ENCODE measurements at places on chromosomes 12 and 14.

- DNase-seq: no peak
Measured at GRCh38 chr12:21354641-21355040, 18.1 kb upstream of the IAPP start.

DNA sequence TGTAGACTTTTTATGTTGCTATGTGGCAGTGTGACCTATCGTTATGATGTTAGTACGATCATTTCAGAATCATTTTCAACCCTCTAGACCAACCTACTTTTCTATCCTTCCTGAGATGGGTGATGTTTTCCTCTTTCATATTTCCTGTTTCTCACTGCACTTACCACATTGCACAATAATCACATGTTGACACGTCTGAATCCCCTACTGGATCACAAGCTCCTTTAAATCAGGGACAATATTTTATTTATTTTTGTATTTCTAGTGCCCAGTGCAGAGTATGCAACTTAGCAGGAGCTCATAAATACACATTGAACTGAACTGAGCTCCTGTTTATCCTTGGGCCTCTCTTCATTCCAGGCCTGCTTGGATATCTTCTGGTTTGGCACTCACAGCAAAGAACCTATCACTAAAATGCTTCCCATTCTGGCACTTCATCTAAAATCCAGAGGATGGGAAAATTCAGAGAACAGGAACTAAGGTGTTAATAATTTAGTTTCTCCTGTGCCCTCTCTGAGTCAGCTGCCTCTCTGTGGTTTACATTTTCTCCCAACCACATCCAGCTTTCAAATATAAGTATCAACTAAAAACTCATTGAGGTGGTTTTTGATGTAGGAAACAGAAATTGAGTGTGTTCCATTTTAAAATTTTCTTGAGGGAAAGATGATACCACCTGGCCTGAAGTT, 69.4 kb upstream of the DYRK2 start:
- DNase-seq: no peak

- no peak for DNase-seq
Measured at GRCh38 chr12:3605692-3606091, 114.7 kb downstream of the PRMT8 start.

DNA sequence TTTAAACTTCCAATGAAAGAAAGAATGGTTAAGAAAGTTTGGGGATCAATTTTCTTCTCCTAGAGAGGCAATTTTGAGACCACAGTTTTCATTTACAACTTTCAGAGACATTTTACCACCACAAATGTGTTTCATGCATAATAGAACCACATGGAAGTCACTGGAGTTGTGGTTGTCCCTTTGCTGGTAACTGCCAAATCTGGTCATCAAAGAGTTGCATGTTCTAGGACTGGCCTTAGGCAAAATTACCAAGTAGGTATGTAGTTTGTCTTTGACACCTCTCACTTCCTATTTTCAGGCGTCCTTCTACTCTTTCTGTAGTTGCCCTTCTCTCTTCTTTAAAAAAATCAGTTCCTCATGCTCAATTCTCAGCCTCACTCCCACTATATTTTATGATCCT, 54.3 kb upstream of the TMX1 start:
- DNase-seq: no peak

- DNase-seq: no peak
Measured at GRCh38 chr12:56998981-56999380, 7.4 kb downstream of the ZBTB39 start.

- peak; percentile 1 for DNase-seq
Measured at GRCh38 chr14:54127526-54127925, 170.9 kb upstream of the BMP4 start.

DNA sequence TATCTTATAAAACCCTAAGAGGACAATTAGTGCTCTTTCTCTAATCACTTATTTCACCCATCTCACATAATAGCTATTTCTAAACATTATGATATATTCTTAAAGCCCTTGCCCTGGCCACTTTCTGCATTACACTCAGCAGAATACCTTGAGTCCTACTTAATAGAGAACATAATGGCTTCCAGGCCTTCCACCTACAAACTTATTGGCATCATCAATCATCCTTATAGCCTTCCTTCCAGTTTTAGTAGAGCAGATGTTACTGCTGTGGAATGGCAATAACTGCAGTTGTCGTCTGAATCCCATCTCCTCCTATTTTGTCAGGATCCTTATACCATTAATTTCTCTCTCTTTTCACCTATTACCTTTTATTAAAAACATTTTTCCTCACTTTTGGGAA, 1127.4 kb downstream of the LRFN5 start:
- DNase-seq: no peak

DNA sequence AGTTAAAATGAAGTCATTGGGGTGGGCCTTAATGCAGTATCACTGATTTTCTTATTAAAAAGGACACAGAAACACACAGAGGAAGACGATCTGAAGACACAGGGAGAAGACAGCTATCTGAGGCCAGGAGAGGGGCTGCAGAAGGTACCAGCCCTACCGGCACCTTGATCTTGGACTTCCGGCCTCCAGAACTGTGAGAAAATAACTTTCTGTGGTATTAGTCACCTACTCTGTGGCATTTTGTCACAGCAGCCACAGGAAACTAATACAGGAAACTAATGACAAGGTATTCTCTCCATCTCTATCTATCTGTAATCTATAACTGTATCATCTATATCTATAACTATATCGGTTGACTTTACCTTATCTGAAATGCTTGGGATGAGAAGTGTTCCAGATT, 1149.5 kb downstream of the BCL11B start:
- DNase-seq: no peak

- no peak for DNase-seq
Measured at GRCh38 chr12:110023059-110023980, 24.1 kb downstream of the ANKRD13A start.

DNA sequence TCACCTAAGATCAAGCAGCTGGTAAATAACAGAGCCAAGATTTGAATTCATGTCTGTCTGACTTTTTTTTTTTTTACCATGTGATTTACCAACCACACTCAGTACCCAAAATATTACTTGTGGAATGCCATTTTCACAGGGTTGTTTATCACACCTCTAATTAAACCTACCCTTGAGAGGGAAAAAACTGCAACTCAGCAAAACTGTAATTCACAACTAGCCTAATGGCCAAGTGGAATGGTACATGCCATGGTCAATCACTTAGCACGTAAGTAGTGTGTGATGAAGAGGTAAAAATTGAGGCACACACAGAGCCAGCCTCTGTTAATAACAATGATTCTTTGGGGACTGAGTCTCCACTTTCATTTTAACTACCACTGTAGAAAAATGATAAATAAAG, 412.9 kb upstream of the GARIN6 start:
- DNase-seq: no peak

DNA sequence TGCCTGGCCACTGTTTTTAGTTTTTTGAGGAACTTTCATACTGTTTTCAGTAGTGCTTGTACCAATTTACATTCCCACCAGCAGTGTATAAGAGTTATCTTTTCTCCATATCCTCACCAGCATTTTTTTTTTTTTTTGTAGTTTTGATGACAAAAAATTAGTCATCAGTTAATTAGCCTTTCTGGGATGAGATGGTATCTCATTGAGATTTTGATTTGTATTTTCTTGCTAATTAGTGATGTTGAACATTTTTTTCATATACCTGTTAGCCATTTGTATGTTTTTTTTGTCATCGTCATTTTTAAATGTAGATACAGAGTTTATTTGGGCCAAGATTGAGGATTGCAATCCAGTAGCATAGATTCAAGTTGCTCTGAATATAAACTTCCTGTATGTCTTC, 19.3 kb downstream of the TBC1D15 start:
- no peak for DNase-seq

DNA sequence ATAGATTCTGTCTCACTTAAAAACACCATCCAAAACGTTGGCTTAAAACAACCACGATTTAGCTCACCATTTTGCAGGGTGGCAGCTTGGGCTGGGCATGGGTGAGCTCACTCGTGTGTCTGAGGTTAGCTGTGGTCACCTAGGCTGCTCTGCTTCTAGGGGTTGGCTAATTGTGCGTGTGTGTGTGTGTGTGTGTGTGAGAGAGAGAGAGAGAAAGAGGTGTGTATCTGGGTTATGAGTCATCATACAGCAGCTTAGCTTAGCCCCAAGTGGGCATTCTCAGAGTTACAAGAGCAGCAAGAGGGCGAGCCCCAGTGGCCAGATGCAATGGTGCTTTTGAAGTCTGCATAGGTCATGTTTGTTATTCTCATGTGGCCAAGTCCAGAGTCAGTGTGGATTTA, 6.0 kb downstream of the FBXW8 start:
- DNase-seq: peak; percentile 83

- DNase-seq: peak; percentile 26
Measured at GRCh38 chr12:54417712-54418440, 1.2 kb downstream of the ITGA5 start.

- DNase-seq: no peak
Measured at GRCh38 chr12:65916991-65917695, 92.9 kb downstream of the HMGA2 start.

DNA sequence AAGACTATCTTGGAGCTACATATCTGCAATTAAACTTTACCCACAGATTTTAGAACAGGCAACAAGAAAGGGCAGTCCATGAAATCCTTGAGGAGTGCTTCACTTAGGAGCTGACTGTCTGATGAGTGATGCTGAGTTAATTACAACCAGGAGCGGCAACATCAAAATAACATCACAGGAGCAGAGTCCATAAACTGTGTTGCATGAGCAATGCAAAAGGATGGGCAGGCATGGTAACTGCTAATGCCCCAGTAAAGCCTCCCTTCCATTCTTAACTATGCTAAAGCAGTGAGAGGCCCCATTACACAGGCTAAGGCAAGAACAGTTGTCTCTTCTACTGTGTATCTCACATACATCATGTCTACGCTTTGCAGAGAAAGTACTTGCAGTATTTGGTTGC, 156.6 kb downstream of the PAX9 start:
- no peak for DNase-seq

DNA sequence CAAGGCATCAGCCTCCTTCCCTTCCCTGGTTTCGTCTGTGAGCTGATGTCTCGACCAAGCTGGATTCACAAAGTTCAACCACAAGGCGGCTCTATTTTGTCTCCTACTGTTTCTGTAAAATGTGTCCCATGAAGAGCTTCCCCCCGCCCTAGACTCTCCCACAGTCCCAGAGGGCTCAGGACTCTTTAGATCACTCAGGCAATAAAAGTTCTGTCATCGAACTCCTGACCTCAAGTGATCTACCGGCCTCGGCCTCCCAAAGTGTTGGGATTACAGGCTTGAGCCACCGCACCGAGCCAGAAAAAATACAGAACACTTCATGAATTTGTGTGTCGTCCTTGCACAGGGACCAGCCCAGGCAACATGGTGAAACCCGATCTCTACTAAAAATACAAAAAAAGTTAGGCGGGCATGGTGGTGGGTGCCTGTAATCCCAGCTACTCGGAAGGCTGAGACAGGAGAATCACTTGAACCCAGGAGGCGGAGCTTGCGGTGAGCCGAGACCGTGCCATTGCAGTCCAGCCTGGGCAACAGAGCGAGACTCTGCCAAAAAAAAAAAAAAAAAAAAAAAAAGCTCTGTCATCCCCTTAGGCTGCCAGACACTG, 149.4 kb downstream of the BCL11B start:
- DNase-seq: no peak

- peak; percentile 93 for DNase-seq
Measured at GRCh38 chr12:904010-904414, 45.5 kb downstream of the RAD52 start.

DNA sequence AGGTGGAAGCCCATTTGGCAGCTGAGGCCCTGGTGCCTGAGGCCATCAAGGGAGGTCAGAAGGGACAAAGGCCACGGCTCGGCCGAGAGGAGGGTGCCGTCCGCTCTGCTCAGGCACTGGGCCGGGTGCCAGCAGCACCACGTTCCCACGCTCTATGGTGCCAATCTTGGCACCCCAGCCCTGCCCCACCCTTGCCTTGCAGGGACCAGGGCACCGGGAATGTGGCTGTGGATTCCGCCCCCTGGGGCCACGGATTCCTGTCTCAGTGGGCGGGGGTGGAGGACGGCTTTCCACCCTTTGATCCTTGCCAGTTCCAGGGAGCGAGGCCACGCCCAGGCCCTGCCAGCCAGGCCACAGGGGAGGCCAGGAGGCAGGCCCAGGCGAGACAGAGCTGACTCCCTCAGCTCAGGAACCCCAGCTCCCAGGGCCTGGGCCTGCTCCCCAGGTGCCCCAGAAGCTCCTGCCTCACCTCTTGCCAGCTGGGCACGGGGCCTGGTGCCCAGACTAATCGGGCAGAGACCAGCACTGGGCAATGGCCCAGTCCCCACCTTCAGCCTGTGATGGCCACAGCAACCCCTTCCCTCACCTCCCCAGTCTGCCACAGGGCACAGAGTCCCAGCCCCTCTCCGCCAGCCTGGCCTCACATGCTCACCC, 26.4 kb upstream of the GPR132 start:
- DNase-seq: no peak

DNA sequence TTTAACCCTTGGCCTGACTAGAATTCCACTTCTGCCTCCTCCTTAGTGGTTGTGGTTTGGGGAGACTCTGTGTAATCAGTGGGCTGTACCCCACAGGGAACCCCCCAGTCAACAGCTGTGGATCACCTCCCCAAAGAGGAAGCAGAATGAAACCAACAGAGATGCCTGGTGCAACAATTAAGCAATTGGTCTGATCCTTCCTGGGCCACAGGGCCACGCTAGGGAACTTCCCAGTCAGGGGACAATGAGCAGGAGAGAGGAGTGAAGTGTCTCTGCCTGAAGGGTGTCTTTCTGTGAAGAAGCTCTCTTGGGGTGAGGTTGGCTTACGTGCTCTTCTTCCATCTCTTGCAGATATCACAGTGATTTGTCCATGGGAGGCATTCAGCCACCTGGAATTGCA, 8.2 kb downstream of the PDE6H start:
- peak; percentile 34 for DNase-seq

- no peak for DNase-seq
Measured at GRCh38 chr12:75556311-75556899, 45.0 kb upstream of the KRR1 start.

- DNase-seq: no peak
Measured at GRCh38 chr12:44285321-44285960, 449.6 kb downstream of the TMEM117 start.

DNA sequence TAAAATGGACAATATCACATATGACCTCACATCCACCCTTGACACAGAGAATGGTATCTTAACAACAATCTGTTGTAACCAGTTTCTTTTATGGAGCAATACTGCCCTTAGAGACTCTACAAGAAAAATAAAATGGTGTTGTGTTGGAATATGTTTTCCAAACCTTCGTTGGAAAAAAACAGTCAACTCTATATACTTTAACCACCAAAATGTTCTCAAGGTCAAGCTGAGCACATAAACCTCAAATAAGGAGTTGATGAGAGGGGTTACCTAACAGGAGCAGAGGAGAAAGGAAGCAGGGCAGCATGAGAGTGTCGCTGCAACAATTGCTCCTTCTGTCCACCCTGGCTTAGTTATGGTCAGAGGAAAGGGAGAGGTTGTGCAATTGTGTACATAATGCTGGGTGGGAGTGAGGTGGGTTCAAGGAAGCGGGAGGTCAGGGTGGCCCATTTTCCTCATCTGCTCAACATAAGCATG, 179.2 kb upstream of the BMP4 start:
- no peak for DNase-seq

DNA sequence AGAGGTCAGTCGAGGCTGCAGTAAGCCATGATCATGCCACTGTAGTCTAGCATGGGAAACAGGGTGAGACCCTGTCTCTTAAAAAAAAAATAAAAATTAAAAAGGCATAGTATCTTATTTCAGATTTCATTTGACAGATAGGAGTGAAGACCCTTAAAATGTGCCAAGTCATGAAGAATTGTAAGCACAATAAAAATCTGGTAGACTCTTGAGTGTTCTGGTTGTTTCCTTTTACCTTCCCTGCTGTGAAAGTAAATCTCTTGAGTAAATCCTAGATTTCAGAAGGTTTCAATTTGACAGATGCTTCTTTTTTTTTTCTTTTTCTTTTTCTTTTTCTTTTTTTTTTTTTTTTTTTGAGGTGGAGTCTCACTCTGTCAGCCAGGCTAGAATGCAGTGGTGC, 109.0 kb downstream of the ESR2 start:
- DNase-seq: no peak

Data from hematopoietic multipotent progenitor cell treated with erythropoietin and hydrocortisone succinate and interleukin-3 and kit ligand, for 6 days (in vitro differentiated cells).